Fibroblast of pulmonary artery (primary cell): ENCODE measurements at places on chromosomes 3 and 15.

DNA sequence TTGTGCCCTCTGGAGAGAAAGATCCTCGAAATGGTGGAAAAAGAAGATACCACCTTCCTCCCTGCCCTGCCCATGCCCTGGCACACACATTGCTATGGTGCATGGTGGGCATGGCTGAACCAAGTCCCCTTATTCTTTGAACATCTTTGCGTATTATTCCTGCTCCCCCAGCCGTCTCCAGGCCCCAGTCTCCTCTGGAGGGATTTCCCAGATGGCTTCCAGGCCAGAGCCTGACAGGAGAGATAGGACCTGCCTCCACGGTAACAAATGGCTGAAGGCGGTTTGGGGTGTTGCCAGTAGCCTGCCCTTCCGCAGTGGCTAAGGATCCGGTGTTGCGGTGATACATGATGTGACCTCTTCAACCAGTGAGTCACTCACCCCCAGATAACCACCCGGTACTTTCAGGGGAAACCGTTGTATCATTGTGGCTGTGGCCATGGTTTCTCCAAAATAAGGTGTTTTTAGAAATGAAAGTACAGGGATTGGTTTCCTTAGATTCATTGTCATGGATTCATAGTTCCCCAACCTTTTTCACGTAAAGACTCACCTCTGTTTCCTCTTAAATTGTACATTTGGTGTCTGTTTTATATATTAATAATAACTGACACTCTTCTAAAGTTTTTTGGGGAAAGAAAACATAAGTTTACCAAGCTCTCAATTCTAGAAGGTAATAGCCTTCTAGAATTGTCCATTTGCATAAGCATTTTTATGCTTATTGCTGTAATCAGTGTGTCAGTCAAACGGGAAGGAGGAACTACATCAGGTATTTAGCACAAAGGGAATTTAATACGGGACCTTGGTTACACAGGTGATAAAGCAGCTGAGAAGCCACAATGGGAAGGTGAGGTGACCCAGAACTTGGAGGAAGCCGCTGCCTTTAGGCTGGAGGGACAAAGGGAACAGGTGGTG lies 25.9 kb downstream of the SMAD3 start:
- DNase-seq: peak; percentile 91

DNA sequence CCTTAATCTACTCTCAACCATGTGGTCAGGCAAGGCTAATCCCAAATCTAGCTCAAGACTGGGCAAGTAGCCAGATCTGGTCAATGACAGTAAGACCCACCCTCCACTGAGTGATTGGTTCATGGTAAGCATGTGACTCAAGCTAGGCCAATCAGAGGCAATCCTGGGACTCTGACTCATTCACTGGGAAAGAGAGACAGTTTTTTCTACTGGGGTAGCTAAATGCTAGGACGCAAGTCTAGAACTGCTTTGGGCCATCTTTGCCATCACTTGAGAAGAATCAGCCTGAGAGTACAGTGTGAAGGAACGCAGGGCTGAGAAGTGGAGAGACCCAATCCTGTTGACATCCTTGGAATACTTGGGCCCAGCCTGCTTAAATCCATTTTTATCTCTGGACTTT lies 9.4 kb upstream of the RAD18 start:
- DNase-seq: peak; percentile 49

GRCh38 chr3:42831321-42831713 lies 22.1 kb downstream of the ACKR2 start:
- peak; percentile 60 for DNase-seq

DNA sequence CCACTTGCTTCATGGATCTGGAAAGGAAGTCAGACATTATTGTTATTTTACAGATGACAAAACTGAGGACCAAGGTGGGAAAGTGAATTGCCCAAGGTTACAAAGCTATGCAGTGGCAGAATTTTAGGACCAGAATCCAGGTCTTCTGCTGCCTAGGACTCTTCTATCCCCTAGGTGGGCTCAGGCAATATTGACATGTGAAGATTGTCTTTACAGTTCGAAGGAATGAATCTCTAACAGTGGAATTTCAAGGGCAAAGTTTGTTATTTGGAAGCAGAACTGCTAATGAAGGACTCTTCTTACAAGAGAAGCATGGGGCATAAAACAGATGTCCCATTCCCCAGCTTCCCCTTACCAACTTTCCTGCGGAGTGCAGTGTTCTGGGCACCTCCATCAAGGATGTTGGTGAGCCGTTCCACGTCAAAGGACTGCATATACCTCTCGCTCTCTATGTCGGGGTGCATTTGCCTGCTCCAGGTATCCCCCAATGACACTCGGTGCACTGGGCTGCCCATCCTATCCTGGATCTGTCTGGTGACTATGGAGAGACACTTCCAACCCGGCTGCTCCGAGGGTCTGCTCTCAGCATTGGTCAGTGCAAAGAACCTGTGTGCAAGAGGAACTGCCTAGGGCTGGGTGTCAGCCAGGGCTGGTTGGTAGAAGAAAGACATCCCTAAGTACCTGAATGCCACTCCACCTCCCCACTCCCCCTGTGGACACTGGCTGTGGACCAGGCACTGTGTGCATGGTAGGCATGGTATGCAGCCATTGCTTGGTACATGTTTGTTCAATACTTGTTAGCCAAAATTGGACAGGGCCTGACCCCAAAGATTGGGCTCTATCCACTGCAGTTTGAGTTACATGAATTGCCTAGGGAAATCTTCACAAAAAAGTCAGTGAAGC lies 2.1 kb downstream of the ACOX2 start:
- DNase-seq: no peak

- no peak for DNase-seq
Measured at GRCh38 chr3:181844211-181844610, 132.5 kb downstream of the SOX2 start.

GRCh38 chr3:124217542-124217941 lies 225.6 kb upstream of the ROPN1 start:
- peak; percentile 86 for DNase-seq

DNA sequence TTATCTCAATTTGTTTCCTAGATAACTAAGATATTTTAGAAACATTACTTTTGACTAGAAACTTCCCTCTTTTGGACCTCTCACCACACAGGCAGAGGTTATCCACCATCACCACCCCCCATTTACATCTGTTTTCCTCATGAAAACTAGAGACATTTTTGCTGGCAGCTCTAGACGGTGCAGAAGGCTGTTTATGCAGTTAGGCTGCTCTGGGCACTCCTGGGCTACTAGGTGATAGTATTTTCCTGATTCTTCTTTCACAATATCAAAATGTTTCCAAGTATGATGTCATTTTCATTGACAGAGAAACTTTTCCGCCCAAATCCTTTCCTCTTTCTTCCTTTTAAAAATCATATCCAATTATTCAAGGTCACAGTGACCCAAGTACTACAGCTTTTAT lies 67.1 kb downstream of the PLOD2 start:
- peak; percentile 61 for DNase-seq

GRCh38 chr3:127459891-127460290 lies 130.6 kb downstream of the TPRA1 start:
- DNase-seq: no peak

GRCh38 chr15:100763835-100764750 lies 115.5 kb upstream of the ALDH1A3 start:
- DNase-seq: peak; percentile 31

DNA sequence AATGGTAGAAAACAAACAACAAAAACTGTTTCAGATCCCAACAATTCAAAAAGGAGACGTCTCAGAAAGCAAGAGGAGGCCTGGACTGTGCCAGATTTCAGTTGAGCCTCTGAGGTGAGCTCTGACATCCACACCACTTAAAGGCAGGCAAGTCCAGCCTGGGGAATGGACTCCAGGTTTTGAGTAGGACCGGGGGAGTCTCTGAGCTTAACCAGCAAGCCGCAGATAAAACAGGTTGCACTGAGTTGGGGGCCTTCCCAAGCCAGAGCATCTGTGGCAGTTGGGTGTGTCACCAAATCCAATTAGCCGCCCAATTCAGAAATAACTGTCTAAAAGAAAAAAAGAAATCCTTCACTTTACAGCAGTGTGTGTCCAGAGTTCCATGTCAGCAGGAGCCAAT lies 54.7 kb downstream of the OXNAD1 start:
- DNase-seq: no peak
